ENCODE measurements at places on chromosomes 7 and 10. TPM values are rescaled to one million over a fixed set of nuclear protein-coding genes. Genes with fewer than 3 reads are reported as not detected.

The NEUROD6 gene
- not detected for total RNA-seq

The HYAL4 gene
- total RNA-seq = 1.1 TPM

The DRGX gene
- total RNA-seq = 1.2 TPM

The ACBD7 gene
- not detected for total RNA-seq

The CCM2 gene
- total RNA-seq = 34.4 TPM

The CALD1 gene
- 97.2 TPM for total RNA-seq

The CLDN4 gene
- 345 TPM for total RNA-seq

Data from suprapubic skin (tissue), 4 donors.